Activated CD4-positive, alpha-beta memory T cell treated with anti-CD3 and anti-CD28 coated beads for 36 hours (primary cell): ENCODE measurements at places on chromosomes 5 and 9. TPM values are rescaled to one million over a fixed set of nuclear protein-coding genes. Genes with fewer than 3 reads are reported as not detected.

Gene TEX53
- not detected for total RNA-seq

Gene PCDHGA9
- total RNA-seq, result 0.10 TPM

Gene CAST
- total RNA-seq, result 155 TPM

Gene PLCXD3
- total RNA-seq, result not detected

Gene GCNT4
- 2.4 TPM for total RNA-seq

Gene ACO1
- total RNA-seq, result 13.7 TPM

Gene IL5
- total RNA-seq, result 4.1 TPM

Gene STPG3
- total RNA-seq, result not detected

Gene NDUFS4
- total RNA-seq, result 70.5 TPM

Gene IRX2
- not detected for total RNA-seq

Gene FOXD4L3
- not detected for total RNA-seq

Gene ANKRD31
- total RNA-seq, result 0.33 TPM

Gene SLC28A3
- total RNA-seq, result 0.99 TPM

Gene STXBP1
- total RNA-seq, result 27.3 TPM

Gene RELL2
- total RNA-seq, result 17.9 TPM

GRCh38 chr5:3303777-3304176 is 291.9 kb upstream of the IRX1 start:
- DNase-seq, result no peak

DNA sequence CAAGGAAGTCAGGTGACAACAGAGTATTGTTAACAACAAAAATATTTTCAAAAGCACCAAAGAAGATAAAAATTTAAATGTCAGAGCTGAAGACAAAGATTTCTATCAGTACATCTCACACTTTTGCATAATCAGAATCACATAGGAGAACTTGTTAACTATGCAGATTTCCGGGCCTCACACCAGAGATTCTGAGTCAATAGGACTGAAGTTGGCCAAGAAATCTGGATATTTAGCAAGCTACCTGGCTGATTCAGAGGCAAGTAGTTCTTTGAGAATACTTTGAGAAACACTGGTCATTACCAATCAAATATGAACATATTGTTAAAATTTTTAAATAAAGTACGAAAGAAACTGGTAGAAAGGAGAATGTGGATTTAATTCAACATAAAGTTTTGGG is 80.5 kb upstream of the GLIS3 start:
- DNase-seq, result no peak

GRCh38 chr9:38371495-38371894 is 21.0 kb upstream of the ALDH1B1 start:
- peak; percentile 27 for DNase-seq

DNA sequence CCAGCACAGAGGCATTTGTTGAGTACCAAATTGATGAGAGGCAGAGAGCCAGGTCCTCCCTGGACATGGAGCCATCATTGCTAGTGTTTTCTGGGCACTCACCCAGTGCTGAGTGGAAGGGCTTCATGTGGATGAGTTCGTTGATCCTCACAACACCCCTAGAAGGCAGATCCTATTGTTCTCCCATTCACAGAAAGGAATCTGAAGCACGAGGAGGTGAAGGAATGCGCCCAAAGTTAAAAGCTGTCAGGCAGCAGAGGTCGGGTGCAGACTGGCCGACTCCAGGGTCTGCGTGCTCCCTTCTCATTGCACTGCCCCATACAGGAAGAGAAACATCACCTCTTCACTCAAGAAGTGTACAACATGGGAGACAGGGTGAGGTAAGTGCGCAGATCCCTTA is 153.5 kb upstream of the TNPO1 start:
- no peak for DNase-seq

GRCh38 chr5:13503017-13503416 is 441.5 kb downstream of the DNAH5 start:
- no peak for DNase-seq

DNA sequence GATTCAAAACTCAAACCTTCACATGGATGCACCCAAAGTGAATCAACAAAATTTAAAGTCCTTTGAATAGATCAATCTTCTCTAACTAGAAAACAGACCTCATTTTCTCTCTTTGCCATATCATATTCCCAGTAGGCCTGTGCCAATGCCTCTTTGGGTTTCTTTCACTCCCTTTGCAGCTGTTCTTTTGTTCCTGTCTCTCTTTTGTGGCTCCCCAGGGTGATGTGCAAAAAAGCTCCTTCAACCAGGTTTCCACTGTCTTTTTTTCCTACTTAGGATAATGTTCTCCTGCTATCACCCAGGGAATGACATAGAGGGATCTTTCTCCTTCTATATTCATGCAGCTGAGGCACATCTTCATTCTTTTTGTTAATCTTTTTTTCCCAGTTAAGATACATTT is 54.6 kb downstream of the MARCHF3 start:
- DNase-seq, result no peak

- DNase-seq, result no peak
Measured at GRCh38 chr9:86669422-86669821, 277.9 kb downstream of the GAS1 start.

- DNase-seq, result no peak
Measured at GRCh38 chr5:110625376-110625999, 101.0 kb downstream of the TMEM232 start.

DNA sequence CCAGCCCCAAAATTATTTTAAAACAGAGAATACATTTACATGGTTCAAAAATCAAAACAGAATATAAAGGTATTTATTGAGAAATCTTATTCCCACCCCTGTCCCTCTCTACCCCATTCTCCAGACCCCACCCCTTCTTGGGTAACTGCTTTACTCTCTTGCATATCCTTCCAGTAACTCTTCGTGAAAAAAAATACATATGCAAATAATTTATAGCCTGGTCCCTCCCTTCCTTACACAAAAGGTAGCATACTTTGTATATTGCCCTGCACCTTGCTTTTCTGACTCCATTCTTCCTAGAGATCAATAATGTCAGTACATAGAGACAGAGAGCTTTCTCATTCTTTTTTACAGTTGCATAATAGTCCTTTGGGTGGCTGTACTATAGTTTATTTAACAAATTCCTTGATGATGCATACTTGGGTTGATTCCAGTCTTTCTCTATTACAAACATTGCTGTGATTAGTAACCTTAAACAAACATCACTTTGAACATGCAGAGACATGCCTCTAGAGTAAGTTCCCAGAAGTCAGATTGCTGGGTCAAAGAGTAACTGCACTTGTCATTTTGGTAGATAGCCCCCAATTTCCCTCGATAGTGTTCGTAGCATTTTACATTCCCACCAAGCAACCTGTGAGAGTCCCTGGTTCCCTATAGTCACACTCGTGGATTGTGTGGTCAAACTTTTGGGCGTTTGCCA is 47.9 kb downstream of the STOM start:
- DNase-seq, result no peak

GRCh38 chr9:117407436-117408022 is 7.3 kb downstream of the ASTN2 start:
- no peak for DNase-seq

- DNase-seq, result no peak
Measured at GRCh38 chr9:17906176-17906840, 327.4 kb downstream of the SH3GL2 start.

DNA sequence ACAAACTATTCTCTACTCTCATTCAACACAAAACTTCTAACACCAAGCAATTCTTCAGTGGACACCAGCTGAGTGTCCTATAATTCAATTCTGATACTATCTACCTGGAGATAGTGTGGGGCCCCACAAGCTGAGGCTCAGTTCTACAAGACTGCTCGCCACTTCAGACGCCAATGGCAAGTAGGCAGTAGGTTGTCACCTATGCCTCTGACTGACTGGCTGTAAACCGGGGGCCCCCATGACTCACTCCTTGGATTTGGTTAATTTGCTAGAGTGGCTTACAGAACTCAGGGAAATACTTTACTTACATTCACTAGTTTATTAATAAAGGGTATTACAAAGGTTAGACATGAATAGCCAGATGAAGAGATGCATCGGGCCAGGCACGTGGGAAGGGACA is 21.5 kb downstream of the INIP start:
- no peak for DNase-seq

DNA sequence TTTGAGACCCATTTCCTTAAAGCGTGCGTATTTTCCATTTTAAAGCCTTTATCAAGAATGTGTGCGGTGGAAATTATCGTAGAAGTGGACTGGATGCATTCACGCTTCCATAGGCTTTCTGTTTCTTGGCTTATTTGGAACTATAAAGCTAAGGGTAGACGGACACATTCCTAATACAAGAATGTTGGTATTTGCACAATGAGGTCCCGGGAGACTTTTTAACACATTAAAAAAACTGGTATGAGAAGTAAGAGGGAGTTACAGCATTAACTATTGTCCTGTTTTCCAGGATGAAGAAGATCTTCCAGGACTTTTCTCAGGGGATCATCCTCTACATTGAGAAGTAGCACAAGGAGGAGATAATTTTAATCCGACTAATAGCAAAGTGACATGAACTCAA is 653.0 kb downstream of the MTRR start:
- DNase-seq, result no peak

- no peak for DNase-seq
Measured at GRCh38 chr5:15566306-15566705, 66.3 kb downstream of the FBXL7 start.

GRCh38 chr5:139137697-139138096 is 60.5 kb downstream of the SIL1 start:
- no peak for DNase-seq

- peak; percentile 20 for DNase-seq
Measured at GRCh38 chr5:100647461-100648230, 112.5 kb downstream of the FAM174A start.

GRCh38 chr9:99076483-99077171 is 28.3 kb upstream of the TGFBR1 start:
- DNase-seq, result peak; percentile 44

DNA sequence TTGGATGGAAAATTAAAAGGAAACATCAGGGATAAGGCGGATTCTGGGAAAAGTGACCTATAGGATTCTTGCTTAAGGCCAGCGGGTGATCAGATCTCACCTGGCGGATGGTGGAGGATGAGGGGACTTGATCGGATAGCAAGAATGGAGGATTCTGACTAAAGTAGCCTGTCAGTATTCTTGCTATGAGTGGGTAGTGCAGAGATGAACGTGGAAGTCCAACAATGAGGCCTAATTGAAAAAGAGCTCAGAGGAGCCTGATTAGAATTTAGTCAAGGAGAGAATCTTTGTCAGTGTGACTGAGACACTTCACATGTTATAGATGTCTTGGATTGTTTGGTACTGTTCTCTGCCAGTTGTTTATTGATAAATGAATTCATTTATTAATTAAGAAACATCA is 24.9 kb downstream of the CAST start:
- DNase-seq, result no peak

DNA sequence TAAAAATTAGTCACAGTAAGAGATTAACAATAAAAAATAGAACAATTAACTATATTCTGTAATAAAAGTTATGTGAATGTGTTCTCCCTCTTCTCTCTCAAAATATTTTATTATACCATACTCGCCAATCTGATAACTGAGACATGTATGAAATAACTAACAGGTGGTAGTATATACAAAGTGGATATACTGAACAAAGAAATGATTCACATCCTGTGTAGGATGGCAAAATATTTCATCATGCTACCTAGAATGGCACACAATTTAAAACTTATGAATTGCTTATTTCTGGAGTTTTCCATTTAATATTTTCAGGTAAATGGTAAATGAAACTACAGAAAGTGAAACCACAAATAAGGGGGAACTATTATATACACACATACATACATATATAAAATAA is 152.5 kb downstream of the RNF180 start:
- no peak for DNase-seq

GRCh38 chr5:174501461-174502069 is 222.8 kb upstream of the MSX2 start:
- DNase-seq, result no peak

GRCh38 chr5:36908544-36909260 is 32.1 kb downstream of the NIPBL start:
- no peak for DNase-seq

DNA sequence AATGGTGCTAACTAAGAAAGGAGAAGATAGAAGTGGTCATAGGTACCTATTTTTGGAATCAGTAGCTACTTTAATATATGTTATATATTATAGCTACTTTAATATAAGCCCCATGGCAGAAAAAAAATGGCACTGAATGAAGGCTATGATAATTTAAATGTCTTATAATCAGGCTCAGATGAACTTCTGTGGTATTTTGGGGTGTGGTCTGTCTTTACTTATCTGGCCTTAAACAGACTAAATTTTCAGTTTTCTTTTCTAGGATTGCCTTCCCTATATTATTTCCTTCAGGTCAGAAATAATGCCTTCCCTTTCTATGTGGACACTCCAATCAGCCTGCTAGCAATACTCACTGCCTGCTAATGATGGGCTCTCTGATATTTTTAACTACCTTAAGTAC is 292.3 kb downstream of the SLF1 start:
- DNase-seq, result no peak

DNA sequence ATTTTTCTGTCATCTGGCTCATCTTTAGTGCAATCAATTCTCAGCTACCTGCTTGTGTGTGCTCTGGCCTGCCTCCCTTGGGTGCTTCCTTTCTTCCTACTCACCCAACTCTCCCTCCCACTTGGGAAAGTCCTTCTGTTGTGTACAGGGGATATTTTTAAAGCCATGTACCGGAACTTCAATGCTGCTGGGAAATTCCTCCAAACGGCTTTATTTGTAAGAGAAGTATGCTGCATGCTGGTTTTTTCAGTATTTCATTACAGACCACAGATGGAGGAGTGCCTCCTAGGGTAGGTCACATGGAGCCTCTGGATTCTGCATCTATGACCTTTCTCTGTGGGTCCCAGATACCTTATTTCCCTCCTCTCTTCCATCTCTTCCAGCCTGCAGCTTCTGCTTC is 5.4 kb upstream of the HMHB1 start:
- no peak for DNase-seq

DNA sequence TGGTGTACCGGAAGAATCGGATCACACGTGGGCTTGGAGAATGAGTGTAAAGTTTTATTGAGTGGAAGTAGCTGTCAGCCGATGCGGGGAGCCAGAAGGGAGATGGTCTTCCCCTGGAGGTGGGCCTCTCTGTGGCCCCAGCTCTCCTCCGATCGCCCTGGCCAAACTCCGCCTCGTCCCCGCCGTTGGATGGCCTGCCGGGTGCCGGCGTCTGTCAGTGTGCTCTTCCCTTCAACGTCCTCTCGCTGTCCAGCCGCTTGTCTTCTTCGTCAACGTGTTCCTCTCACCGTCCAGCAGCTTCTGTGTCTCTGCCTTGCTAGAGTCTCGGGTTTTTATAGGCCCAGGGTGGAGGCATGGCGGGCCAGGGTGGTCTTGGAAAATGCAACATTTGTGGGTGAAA is 27.6 kb upstream of the TMEM215 start:
- no peak for DNase-seq

GRCh38 chr5:123422433-123423277 is 548 bp downstream of the CEP120 start:
- DNase-seq, result peak; percentile 42
